ENCODE measurements at places on chromosomes 7 and 10.

DNA sequence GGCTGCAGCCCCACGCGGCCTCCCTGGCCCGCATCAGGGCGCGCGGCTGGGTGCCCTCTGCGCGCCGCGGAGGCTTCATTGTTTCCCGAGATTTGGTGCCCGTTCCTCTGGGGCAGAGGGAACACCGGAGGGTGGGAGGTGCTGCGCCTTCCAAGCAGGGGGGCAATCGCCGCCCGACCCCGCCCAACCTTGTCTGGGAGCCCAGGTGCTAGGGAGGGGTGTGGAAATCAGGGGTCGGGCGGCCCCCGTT lies 1.0 kb upstream of the NRP1 start:
- no peak for DNase-seq

- no peak for DNase-seq
Observed at GRCh38 chr10:49297818-49298670, 926 bp upstream of the C10orf71 start.

GRCh38 chr10:113131613-113132261 lies 181.7 kb downstream of the TCF7L2 start:
- no peak for DNase-seq

DNA sequence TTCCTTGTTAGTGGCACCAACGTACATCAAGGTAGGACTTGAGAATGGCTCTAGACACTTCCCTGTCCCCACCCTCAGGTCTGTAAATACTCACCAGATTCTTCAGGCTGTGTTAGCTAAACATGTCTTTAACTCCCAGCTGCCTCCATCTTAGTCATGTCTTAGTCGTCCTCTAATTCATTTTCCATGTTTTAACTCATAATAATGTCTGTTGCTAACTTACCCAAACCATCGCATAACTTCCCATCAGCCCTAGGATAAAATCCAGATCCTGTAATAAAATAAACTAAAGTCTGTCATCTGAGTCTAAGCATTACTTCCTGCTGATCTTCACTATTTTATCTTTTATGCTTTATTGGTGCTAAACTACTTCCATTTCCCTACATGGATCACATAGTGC lies 600.0 kb upstream of the CELF2 start:
- no peak for DNase-seq

- no peak for DNase-seq
Observed at GRCh38 chr10:118028619-118029018, 18.1 kb downstream of the RAB11FIP2 start.

- no peak for DNase-seq
Observed at GRCh38 chr7:138077809-138078208, 1.6 kb downstream of the AKR1D1 start.

DNA sequence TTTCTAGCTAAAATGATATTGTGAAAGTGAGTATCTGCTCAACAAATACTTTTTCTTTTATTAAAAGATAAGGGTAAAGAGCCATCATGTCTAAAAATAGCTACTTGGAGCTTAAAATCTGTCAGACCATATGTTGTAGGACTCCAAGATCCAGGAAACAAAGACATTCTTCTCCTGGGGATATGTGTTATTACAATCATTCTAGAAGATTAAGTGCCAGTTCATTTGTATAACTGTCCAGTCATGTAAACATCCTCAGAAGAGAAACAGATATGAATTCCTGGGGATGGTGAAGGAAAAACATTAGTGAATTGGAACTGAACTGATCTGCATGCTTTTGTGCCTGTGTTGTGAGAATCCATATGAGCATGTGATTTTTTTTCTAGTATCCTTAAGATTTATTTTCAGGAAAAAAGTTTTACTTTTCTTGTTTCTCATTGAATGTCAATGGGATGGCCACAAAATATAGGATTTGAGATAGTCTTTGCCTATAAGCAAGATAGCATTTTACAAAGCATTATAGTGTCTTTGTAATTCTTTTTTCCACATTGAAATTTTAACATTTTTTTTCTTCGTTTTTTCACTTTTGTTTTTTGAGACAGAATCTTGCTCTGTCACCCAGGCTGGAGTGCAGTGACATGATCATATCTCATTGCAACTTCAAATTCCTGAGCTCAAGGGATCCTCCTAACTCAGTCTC lies 14.4 kb upstream of the MTERF1 start:
- DNase-seq, result no peak

GRCh38 chr7:23106823-23107663 lies 1.5 kb downstream of the KLHL7 start:
- DNase-seq, result no peak

DNA sequence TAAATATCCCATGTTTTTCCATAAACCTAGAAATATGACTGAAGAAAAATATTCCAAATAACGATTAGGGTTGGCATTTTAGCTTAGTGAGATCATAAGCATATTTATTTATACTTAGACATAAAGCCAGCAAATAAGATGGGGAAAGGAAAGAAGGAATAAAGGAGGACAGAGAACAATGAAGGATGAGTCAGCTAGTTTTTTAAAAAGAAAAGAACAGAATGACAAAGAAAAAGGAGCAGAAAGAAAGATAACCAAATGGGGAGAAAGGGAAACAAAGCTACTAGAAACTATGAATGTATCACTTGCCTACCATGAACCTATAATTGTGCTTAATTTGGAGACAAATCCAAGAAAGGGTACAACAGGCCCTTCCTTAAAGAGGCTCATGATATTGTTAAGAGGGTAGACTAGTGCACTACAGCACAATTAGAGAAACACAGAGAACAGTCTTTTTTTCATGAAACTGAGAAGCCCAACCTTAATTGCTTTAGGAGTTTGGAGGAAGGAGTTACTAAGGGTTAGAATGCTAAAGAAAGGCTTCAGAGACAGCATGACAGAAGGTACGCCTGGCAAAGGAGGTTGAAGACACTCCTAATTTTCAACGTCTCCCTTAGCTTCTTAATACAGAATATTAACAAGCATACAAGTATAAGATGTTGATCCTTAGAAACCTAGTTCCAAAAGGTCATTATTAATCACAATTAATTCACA lies 23.9 kb downstream of the HERPUD2 start:
- no peak for DNase-seq

GRCh38 chr7:126398851-126399529 lies 853.8 kb downstream of the GRM8 start:
- DNase-seq, result no peak

DNA sequence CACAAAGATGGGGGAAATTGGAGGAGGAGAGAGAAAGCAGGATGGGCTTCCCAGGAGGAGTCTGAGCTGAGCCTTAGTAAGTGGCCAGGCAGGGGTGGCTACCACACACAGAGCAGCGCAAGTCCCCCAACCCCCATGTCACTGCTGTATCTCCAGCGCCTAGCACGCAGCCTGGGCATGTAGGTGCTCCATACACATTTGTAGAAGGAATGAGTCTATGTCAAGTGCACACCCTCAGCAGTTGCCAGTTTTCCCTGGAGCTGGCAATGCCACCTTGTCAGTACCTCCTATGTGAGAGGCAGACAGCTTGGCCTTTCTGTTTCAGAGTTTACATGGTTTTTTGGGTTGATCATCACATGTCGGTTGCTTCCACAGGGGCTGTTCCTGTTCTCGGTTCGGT lies 116.1 kb downstream of the CLEC2L start:
- DNase-seq, result no peak

DNA sequence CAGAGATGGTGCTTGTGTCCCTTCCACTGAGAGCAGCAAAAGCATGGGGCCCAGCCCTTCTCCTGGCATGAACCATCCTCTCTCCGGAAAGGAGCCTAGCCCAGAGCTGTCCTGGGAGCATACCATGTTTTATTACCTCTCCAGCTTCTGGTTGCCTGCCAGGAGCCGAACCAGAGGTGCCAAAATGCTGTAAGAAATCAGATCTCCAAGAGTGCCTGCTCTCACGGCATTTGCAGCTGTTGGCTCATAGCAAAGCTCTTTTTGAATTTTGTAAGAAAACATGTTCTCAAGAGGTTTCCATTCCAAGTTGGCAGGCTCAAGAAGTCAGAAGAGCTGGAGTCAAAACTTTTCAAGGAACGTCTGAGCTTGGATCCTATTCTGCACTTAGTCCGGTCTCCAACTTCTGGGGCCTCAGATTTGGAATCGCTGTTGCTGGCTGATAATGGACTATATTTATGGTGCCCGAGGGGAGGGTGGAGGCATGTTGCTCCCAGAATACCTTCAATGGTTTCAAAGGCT lies 211.7 kb upstream of the MKI67 start:
- no peak for DNase-seq

- no peak for DNase-seq
Observed at GRCh38 chr10:123380491-123381085, 226.4 kb downstream of the BUB3 start.

- DNase-seq, result no peak
Observed at GRCh38 chr7:68125168-68125567, 1128.5 kb downstream of the TYW1 start.

GRCh38 chr10:70232155-70232858 lies 922 bp downstream of the PPA1 start:
- DNase-seq, result peak; percentile 45

GRCh38 chr7:116327752-116328151 lies 117.4 kb downstream of the TES start:
- DNase-seq, result no peak

DNA sequence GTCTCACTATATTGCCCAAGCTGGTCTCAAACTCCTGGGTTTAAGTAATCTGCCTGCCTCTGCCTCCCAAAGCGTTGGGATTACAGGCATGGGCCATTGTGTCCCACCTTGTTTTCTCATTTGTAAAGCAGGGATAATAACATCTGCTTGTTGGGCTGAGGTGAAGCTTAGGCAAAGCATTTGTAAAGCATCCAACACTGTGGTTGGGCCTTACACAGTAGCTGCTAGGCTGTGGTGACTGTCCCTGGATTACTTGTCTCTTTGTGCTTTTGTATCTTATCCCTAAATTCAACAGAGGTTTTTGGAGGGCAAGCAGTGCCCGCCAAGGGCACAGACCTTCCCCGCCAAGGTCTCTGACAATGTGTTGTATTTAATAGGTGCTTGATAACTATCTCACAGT lies 14.3 kb downstream of the HKDC1 start:
- DNase-seq, result no peak

- no peak for DNase-seq
Observed at GRCh38 chr10:14723052-14723689, 51.5 kb downstream of the FAM107B start.

- no peak for DNase-seq
Observed at GRCh38 chr10:104195706-104196105, 36.5 kb downstream of the CFAP43 start.

DNA sequence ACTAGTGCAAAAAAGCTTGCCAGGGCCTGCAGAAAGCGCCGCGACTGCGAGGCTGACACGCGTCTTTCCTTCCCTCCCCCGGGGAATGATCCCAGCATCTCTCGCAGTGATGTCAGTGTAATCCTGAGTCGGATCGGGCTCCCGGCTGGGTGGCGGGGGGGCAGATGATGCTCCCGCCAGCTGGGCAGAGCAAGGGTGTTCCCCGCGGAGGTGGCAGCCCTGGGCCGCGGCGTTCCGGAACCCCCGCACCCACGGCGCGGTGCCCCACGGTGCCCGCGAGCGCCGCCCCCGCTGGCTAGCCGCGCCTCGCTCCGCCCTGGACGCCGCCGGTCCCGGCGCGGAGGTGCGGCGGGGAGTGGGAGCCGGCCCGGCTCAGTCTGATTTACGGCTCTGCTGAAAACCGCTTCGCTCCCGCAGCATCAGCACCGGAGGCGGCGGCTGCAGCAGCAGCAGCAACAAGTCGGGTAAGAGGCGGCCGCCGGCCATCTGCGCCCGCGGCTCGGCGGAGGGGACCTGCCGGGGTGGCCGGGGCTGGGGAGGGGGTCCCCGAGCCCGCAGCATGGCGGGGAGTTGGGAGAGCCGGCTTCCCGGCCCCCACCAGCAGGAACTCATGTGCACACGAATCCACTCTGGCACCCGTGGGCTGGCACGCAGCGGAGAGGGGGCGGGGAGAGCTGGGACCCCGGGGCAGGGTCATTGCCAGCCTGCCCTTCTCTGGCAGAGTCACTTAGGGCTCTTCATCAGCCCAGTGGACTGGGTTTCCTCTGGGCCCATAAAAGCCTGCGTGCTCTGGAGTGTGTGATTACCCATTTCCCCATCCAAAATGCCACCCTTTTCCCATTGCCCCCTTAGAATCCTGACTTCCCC lies at the start of gene ZNF365:
TSS of gene ZNF365 (plus strand) at position 375 of the 867 bp plus-strand sequence. CDS start 1,825 bp downstream, outside the sequence.
- peak; percentile 26 for DNase-seq

DNA sequence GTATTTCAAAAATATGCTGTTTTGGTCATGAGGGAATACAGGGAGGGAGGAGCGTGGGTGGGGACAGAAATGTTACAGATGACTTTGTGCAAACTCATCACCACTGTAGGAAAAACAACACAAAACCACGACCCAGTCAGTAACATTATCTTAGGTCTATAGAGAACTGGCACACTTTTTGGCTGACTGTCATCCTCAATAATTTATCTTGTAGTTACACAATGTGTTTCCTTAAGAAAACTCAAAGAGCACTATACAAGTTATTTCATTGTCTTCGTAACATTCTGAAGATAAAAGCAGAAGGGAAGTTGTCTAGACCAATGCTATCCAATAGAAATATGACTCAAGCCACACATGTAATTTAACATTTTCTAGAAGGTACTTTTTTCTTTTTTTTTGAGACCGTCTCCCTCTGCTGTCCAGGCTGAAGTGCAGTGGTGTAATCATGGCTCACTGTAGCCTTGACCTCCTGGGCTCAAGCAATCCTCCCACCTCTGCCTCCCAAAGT lies 16.9 kb upstream of the CDK14 start:
- DNase-seq, result no peak

DNA sequence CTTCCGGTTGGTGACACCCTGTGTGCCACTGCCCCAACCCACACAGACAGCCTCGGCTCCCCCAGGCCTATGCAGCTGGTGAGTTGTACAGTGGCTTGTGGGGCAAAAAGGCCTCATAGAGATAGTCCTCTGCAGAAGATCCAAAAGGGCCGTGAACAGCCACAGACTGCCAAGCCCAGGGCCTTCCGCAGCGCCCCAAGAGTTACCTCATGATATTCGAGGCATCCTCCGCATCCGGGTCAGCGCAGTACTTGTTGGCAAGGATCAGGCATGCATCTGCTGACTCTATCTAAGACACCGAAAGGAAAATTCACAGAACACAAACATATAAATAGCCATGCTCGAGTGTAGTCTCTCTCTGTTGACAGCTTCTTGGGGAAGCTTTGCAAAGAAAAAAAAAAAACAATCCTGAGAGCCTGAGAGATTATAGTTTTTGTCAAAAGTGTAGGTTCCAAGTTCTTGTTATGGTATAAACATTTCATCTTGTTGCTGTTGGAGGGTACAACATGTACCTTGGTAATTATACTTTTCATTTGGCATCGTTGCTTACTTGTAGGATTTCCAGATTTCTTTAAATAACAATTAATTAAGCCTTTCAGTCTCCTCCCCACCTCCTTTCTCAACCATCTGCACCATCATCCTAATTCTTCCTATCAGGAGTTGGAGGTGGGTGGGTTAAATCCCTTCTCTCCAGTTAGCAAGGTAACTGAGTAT lies 553.0 kb downstream of the KCNMA1 start:
- no peak for DNase-seq

DNA sequence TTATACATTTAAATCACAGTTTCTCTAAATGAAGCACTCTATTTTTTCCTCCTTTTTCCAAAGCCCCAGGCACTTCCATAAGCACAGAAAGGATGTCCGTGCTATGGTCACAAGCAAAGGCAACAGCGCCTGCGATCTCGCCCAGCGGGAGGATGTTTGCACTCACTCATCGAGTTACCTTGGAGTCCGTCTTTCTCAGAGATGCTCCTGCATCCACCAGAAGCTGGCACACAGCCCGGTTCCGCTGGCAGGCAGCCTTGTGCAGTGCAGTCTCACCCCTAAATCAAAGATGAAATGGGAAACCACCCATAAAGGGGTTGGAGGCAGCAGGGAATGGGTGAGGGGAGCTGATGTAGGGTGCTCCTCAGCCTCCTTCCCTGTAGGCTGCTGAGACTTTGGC lies 51.9 kb upstream of the PTN start:
- DNase-seq, result no peak
